ENCODE measurements at places on chromosomes 12 and 14.
A peak's percentile ranks its signal among the peaks of the same experiment; 100 is the strongest.

- no peak overlapping the region for H3K27ac ChIP-seq
- no peaks in the 10 kb centered on the region for H3K27me3 ChIP-seq
- no peaks in the 10 kb centered on the region for H3K4me1 ChIP-seq
These were observed 7.5 kb downstream of the RNF212B start for GRCh38 chr14:23245282-23245681.

DNA sequence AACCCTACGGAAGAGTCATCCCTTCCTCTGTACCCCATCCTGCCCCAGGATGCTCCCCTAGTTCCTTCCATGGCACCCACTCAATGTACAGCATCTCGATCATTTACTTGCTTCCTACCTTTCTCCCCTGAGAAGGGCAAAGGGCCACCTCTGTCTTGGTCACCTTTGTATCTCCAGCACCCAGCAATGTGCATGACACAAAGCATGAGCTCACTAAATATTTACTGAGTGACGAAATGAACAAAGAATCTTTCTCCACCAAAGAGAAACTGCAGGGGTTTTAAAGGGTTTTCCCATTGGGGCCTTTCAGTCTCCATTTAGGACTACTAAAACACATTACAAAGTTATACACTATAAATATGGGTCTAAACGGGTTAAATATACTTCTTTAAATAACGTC, 30.6 kb downstream of the ATG14 start:
- H3K36me3 ChIP-seq: peaks cover 31% of the 10 kb centered on the region
- H3K27ac ChIP-seq: no peak overlapping the region
- DNase-seq: no peak

- H3K4me1 ChIP-seq: peaks cover 28% of the 10 kb centered on the region
- peak overlapping the region; percentile 94 for H3K4me3 ChIP-seq
- H3K27me3 ChIP-seq: peaks cover 31% of the 10 kb centered on the region
- no peak overlapping the region for H3K27ac ChIP-seq
- H3K36me3 ChIP-seq: peaks cover 4% of the 10 kb centered on the region
These were observed 1.8 kb downstream of the GLI1 start for GRCh38 chr12:57461276-57461916.

DNA sequence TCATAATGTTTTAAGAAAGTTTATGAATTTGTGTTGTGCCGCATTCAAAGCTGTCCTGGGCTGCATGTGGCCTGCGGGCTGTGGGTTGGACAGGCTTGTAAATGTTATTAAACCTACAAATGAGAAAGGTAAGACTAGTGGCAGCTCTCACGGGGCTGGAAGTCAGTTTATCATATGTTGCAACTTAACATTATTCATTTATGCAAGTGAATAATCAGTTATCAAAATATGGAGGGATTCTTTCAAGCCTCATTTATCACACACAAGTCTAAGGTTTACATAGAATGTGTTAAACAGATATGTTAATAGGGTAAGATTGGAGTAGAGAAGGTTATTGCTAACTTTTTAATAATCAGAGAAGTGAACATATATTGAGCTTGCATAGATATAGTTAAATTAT, 442.5 kb upstream of the RGS6 start:
- peaks cover 3% of the 10 kb centered on the region for H3K36me3 ChIP-seq
- no peak for DNase-seq
- no peaks in the 10 kb centered on the region for H3K27me3 ChIP-seq
- peaks cover 10% of the 10 kb centered on the region for H3K4me1 ChIP-seq
- no peak overlapping the region for H3K4me3 ChIP-seq
- no peak overlapping the region for H3K27ac ChIP-seq

DNA sequence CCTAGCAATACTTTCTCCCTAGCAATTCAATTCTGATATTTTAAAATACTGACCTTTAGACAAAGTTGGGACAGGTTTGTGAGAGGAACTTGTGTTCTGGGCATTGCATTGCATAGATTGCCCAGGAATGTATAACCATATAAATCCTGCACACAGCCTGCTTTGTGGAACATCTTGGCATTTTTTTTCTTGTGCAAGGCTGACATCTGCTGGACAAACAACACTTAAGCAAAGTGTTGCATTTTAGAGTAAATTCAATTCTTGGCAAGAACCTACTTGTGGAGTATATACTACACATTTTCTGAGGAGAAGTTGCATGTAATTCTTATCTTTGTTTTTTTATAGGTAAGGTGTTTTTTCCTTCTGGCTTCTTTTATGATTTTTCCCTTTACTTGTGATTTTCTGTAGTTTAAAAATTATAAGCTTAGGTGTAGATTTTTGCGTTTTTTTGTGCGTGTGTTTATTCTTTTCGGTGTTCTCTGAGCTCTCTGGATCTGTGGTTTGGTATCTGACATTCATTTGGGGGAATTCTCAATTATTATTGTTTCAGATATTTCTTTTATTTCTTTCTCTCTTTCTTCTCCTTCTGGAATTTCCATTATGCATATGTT, 26.4 kb downstream of the TESPA1 start:
- H3K27me3 ChIP-seq: no peaks in the 10 kb centered on the region
- H3K4me3 ChIP-seq: no peak overlapping the region
- peak; percentile 55 for DNase-seq
- H3K27ac ChIP-seq: no peak overlapping the region
- no peaks in the 10 kb centered on the region for H3K36me3 ChIP-seq

- peak overlapping the region; percentile 90 for H3K27ac ChIP-seq
- H3K27me3 ChIP-seq: peaks cover 12% of the 10 kb centered on the region
- DNase-seq: peak; percentile 30
- peaks cover 4% of the 10 kb centered on the region for H3K36me3 ChIP-seq
- H3K4me1 ChIP-seq: peaks cover 54% of the 10 kb centered on the region
- H3K4me3 ChIP-seq: no peak overlapping the region
These were observed 30.7 kb downstream of the DAD1 start for GRCh38 chr14:22558221-22558913.

- H3K4me1 ChIP-seq: peaks cover 3% of the 10 kb centered on the region
- H3K27ac ChIP-seq: no peak overlapping the region
- H3K4me3 ChIP-seq: no peak overlapping the region
- DNase-seq: no peak
- no peaks in the 10 kb centered on the region for H3K36me3 ChIP-seq
These were observed 5.4 kb upstream of the AMN start for GRCh38 chr14:102917056-102917385.

DNA sequence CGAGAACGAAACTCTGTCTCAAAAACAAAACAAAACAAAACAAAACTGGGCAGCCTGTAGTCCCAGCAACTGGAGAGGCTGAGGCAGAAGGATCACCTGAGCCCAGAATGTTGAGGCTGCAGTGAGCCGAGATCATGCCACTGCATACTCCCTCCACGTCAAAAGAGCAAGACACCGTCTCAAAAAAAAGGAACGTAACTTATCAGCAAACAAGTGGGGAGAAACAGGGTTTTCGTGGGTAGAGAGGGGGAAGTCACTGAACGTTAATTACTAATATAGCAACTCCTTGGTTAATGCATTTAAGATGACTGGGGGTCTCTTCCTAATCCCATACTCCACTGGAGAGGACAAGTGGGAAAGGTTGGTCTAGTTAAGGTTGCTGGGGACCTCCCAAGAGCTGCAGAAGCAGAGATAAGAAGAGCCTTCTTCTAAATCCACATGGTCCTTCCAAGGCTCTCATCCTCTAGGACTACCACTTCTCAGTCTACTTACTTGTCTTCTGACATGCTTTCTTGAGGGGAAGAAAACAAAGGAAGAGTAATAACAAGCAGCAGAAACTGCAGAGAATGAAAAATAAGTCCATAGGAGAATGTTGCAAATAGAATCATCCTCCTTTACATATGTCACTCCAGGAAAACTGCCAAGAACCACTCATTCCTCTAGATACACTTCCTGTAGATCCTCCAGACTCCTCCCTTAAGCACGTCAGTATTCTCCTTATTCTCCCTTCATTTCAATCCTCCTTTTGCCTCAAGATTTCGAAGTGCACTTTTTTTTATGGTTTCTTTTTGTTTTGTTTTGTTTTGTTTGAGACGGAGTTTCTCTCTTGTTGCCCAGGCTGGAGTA, 5.8 kb downstream of the NUMB start:
- peaks cover 17% of the 10 kb centered on the region for H3K4me1 ChIP-seq
- peaks cover 10% of the 10 kb centered on the region for H3K36me3 ChIP-seq
- peak overlapping the region; percentile 24 for H3K4me3 ChIP-seq
- H3K27me3 ChIP-seq: no peaks in the 10 kb centered on the region
- DNase-seq: no peak

DNA sequence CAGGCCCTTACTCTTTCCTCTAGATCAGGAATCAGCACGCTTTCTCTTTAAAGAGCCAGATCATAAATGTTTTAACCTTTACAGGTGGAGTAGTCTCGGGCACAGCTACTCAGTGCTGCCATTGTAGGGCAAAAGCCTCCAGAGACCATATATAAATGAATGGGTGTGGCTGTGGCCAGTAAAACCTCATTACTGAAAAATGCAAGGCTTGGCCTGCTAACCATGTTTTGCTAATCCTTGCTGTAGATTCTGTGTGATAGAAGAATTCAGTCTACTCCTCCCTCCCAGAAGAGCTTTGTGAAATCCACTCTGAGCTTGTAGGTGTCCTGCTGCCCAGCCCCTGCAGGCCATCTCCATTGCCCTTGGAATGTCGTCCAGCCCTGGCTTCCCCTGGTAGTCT, 58.1 kb downstream of the HSP90AA1 start:
- no peak overlapping the region for H3K27ac ChIP-seq
- H3K4me1 ChIP-seq: no peaks in the 10 kb centered on the region
- no peak for DNase-seq
- H3K4me3 ChIP-seq: no peak overlapping the region
